ENCODE measurements at places on chromosomes 6 and 20.

GRCh38 chr20:17756529-17756928 lies 56.8 kb downstream of the BANF2 start:
- no peak for DNase-seq

DNA sequence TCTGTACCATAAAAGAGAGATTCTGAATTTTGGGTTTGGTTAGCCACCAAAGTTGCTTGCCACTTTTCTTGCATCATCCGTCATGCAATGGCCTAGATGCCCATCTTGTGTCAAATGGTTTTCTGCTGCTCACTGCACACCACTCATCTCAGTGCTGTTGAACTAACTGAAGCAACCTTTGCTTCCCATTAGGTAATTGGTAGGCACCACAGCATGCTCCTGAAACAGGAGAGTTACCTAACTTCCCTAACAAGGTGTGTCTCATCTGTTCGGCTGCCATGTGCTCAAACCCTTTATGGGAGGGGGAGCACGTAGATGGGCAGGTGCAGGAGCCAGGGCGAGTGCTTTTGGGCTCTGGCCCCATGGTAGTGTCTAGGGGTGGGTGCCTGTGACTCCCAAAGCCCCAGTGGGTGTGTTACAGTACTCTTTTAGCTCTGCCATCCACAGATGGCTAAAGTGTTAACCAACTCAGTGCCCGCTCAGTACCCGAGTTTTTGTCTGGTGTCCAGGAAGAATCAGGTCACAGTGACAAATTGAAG lies 147.4 kb upstream of the SPACA1 start:
- no peak for DNase-seq

DNA sequence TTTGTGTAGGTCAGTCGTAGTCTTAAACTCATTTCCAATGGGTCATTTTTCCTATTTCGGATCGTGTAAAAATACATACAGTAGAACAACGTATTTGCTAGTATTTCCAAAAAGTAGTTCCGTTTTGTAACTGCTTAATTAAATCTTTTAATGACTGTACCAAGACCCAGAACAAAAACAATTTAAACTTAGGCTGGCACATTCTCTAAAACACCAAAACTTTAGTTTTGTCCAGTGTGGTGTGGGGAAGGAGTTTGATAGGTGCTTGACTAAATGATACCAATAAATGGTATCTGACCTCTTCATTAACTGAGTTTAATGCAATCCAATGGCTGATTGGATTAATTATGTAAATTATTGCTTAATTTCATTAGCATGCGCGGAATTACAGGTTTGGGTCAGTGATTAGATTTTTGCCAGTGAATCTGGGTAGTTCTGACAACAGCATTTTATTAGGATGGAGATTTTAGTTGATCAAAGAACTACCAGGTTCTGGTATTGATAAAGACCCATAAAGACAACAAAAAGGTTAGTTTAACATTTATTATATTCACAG lies 20.8 kb downstream of the OR2B2 start:
- DNase-seq = no peak

- no peak for DNase-seq
Measured at GRCh38 chr6:8177721-8178120, 75.4 kb upstream of the EEF1E1 start.

- no peak for DNase-seq
Measured at GRCh38 chr6:108549741-108550140, 11.0 kb upstream of the FOXO3 start.

- peak; percentile 39 for DNase-seq
Measured at GRCh38 chr6:159104163-159104925, 59.6 kb upstream of the TAGAP start.

DNA sequence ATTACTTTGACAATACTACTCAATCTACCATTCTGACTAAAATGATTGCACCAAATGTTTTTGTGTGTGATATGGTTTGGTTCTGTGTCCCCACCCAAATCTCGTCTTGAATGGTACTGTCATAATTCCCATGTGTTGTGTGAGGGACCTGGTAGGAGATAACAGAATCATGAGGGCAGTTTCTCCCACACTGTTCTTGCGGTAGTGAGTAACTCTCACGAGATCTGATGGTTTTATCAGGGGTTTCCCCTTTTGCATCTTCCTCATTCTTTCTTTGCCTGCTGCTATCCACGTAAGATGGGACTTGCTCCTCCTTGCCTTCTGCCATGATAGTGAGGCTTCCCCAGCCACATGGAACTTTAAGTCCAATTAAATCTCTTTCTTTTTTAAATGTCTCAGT lies 20.8 kb downstream of the SYCP2 start:
- DNase-seq = no peak

GRCh38 chr6:107670792-107671199 lies 153.3 kb downstream of the SCML4 start:
- DNase-seq = no peak

- no peak for DNase-seq
Measured at GRCh38 chr6:112321322-112321721, 25.8 kb upstream of the RFPL4B start.

DNA sequence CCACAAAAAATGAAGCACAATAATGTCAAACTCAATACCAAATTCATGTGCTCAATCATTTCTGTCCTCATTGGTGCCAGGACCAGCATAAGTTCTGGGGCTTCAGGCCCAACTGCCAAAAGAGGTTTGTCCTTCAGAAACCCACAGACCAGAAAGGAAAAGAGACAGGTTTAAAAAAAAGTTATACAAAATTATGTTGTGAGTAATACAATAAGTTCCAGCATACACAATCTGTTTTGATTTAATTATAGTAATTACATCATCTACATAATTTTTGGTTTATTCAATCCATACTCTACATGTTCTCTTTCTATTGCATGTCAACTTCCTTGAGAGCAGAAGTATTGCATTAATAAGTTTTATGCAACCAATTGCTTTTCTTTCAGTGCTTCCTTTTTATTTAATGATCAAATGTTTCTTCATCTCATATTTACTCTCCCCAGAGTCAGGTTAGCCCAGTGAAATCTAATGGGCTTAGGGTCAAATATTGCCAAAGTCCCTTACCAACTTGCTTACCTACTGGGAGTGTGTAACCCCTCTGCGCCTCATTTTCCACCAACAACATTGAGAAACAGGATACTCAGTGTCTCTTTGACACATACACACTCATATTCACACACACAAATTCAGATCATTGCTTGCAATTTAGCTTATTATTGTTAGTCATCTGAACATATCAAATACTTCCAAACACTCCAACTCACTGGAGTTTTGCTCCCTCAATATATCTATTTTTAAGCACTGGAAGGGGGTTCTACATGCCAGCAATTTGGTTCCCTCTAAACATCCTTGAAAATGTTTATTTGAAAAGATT lies 424.4 kb upstream of the MARCKS start:
- no peak for DNase-seq

DNA sequence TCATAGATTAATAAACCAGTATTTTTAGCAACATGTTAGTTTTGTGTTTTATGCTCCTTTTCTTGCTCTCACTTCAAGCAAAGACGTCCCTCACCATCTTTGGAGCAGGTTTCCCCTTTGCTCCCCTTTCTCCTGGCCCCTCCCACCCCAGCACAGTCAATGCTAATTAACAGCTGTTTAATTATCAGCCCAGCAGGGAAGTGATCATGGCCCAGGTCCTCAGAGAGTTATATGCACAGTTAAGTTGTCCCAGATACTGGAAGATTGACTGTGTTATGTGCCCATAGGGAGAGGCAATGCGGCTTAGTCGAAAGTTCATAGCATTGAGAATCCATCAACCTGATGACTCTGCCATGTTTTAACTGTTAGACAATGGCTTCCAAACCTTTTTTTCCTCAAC lies 123.5 kb downstream of the PCSK2 start:
- no peak for DNase-seq

- no peak for DNase-seq
Measured at GRCh38 chr20:20317195-20317594, 50.7 kb upstream of the INSM1 start.

DNA sequence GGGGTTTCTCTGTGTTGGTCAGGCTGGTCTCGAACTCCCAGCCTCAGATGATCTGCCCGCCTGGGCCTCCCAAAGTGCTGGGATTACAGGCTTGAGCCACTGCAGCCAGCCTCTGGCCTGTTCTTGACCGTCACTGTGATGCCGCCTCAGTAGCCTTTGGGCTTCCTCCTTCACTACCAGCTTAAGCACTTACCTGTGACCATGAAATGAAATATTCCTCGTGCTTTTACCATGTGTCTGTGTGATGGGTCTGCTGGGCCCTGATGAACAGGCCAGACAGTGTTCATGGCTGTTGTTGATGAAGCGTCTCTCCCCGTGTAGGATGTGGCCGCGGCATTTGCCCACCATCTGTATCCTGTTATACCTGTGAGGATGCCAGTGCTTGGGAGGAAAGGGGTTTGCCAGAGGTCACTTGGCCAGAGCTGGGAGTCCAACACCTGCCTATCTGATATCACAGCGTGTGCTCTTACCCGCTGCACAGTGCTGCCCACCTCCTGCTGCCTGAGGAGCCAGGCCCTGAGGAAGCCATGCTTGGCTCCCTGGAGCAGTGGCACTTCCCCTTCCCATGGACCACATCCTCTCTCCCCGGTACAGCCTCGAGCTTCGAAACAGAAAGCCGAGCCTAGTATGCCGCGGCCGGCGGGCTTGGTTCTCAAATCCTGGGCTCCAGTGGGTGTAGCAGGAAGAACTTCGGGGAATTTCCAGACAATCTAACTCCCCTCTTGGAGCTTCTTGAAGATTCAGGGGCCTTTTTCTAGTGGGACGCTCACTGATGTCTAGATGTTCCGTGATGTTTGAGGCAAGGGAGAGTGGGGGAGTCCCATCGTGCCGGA lies 167.9 kb downstream of the ZDHHC14 start:
- no peak for DNase-seq

- DNase-seq = no peak
Measured at GRCh38 chr20:63031251-63032014, 24.7 kb upstream of the BHLHE23 start.

DNA sequence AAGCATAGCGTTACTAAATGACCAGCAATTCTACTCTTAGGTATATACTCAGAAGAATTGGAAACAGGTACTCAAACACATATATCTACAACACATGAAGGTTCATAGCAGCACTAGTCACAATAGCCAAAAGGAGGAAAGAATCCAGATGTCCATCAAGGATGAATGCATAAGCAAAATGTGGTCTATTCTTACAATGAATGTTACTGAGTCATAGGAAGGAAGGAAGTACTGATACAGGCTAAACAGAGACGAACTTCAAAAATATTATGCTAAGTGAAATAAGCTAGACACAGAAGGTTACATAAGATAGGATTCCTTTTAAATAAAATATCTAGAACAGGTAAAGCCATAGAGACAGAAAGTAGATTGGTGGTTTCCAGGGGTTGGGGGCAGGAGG lies 93.5 kb downstream of the MAP3K7 start:
- DNase-seq = no peak

GRCh38 chr6:4344317-4344899 lies 209.0 kb upstream of the ECI2 start:
- no peak for DNase-seq

GRCh38 chr6:41216616-41217015 lies 11.5 kb upstream of the TREML4 start:
- no peak for DNase-seq

GRCh38 chr6:38262609-38263008 lies 377.1 kb downstream of the BTBD9 start:
- DNase-seq = no peak

DNA sequence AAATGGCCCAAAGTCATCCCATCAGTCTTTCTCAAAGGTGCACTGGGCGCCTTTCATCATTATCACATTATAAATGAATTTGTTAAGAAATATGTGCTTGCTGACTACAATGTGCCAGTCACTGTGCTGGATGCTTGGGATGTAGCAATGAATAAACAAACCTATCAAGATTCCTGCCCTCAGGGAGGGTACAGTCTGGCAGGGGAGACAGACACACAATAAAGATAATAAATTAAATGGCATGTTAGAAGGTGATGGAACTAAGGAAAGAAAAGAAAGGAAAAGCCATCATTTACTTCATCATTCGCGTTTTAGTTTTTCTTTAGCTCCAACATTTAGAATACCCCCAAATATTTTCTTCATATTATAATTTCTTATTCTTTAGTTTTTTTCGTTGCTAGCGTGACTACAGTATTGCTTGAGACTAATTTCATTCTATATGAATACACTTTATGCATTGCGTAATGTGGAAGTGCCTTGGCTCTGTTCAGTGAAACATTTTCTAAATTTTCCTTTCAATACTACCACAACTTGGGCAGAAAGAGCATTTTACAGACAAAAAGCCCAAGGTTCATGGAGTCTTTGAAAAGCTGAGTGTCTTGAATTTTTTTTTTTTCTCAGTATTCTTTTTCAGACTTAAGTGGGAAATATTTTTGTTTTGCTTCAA lies 48.7 kb upstream of the CITED2 start:
- no peak for DNase-seq

DNA sequence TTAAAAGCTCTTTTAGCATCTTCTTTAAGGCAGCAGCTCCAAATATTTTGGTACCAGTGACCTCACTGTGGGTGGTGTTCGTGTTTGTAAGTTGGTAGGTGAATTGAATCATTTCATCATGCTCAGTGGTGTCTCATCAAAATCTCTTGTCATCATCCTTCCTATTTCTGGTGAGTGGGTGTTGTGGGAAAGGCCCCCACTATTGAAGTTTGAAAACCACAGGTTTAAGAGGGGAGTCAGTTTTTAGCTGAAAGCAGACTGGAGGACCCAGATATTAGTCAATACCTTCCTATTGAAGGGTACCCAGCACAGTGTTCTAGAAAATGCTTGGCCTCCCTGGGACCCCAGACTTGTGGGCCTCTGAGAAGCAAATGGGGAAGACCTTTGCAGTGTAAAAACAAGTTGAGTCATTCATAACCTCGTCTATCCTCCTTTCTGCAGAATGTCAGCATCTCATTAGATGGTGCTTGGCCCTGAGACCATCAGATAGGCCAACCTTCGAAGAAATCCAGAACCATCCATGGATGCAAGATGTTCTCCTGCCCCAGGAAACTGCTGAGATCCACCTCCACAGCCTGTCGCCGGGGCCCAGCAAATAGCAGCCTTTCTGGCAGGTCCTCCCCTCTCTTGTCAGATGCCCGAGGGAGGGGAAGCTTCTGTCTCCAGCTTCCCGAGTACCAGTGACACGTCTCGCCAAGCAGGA lies 3.7 kb downstream of the PIM1 start:
- DNase-seq = no peak

DNA sequence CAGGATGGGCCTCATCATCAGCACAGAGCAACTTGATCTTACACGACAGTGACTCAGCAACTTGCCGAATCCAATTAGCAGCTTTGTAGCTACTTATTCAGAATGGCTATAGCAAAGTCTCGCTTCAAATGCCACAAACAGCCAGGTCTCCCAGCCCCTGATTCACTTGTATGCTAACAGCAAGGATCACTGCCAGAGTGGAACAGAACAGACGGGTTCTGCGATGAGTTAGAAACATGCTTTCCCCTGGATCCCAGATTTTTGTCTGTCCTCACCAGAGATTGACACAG lies 254.4 kb downstream of the NRN1 start:
- DNase-seq = no peak
